Activated T-cell treated with anti-CD3 and anti-CD28 coated beads, Interleukin-2, amount 50 U/mL, for 72 hours (primary cell): ENCODE measurements at places on chromosomes 1 and 21. TPM values are rescaled to one million over a fixed set of nuclear protein-coding genes. Genes with fewer than 3 reads are reported as not detected.
A peak's percentile ranks its signal among the peaks of the same experiment; 100 is the strongest.

LRRC38 gene
- total RNA-seq: not detected

PTAFR gene
- 0.12 TPM for total RNA-seq

SAMD11 gene
- total RNA-seq: 0.12 TPM

BEND5 gene
- total RNA-seq: 5.9 TPM

IVL gene
- not detected for total RNA-seq

TMEM52 gene
- 1.0 TPM for total RNA-seq

VANGL2 gene
- total RNA-seq: 0.55 TPM

THRAP3 gene
- total RNA-seq: 108 TPM

PAPPA2 gene
- total RNA-seq: 3.3 TPM

MFAP2 gene
- total RNA-seq: 0.67 TPM

RWDD3 gene
- total RNA-seq: 15.4 TPM

- DNase-seq: no peak
- no peak overlapping the region for H3K4me3 ChIP-seq
- H3K27ac ChIP-seq: no peak overlapping the region
Observed at GRCh38 chr1:27026621-27027574, 14.2 kb upstream of the TENT5B start.

DNA sequence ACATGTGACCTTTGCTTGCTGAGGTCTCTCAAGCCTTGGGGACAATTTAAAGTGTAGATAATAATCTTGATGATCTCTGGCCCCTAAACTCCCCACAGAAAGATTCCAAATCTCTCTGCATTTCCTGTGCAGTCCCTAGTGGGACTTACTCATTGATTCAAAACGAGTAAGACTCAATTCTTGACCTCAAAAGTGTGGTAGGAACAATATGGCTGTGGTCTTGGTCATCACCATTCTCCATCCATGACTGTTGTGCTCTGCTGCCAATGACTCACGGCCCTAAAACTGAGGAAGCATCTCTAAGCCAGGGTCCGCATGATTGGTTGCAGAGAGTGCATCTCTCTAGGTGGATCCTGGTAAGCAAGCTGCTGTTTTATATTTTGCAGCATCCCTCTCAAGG is 268.0 kb downstream of the PTGER3 start:
- no peak overlapping the region for H3K27ac ChIP-seq
- H3K4me1 ChIP-seq: peaks cover 6% of the 10 kb centered on the region
- no peak for DNase-seq
- no peaks in the 10 kb centered on the region for H3K36me3 ChIP-seq
- no peak overlapping the region for H3K4me3 ChIP-seq
- H3K27me3 ChIP-seq: no peaks in the 10 kb centered on the region

- DNase-seq: no peak
- no peak overlapping the region for H3K4me3 ChIP-seq
- H3K27me3 ChIP-seq: peaks cover 7% of the 10 kb centered on the region
- H3K27ac ChIP-seq: no peak overlapping the region
Observed at GRCh38 chr1:99594205-99594604, 51.7 kb upstream of the PALMD start.

DNA sequence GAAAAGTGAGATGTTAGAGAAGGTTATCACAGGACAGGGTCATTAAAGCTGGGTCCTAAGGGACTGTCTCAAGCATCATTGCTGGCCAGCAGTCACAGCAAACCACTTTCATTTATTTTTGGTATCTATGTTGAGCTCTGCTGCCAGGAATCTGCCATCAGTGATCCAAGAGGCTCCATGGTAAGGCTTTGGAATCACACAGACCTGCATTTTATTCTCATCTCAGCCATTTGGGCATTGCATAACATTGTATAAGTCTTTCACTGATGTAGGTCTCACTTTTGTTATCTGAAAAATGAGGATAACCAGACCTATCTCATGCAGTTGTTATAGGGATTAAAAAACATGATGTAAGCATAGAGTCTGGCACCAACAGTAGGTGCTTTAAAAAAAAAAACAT is 77.5 kb downstream of the OMA1 start:
- peaks cover 2% of the 10 kb centered on the region for H3K27me3 ChIP-seq
- no peak overlapping the region for H3K4me3 ChIP-seq
- no peak for DNase-seq
- no peak overlapping the region for H3K27ac ChIP-seq
- H3K36me3 ChIP-seq: no peaks in the 10 kb centered on the region
- H3K4me1 ChIP-seq: no peaks in the 10 kb centered on the region

DNA sequence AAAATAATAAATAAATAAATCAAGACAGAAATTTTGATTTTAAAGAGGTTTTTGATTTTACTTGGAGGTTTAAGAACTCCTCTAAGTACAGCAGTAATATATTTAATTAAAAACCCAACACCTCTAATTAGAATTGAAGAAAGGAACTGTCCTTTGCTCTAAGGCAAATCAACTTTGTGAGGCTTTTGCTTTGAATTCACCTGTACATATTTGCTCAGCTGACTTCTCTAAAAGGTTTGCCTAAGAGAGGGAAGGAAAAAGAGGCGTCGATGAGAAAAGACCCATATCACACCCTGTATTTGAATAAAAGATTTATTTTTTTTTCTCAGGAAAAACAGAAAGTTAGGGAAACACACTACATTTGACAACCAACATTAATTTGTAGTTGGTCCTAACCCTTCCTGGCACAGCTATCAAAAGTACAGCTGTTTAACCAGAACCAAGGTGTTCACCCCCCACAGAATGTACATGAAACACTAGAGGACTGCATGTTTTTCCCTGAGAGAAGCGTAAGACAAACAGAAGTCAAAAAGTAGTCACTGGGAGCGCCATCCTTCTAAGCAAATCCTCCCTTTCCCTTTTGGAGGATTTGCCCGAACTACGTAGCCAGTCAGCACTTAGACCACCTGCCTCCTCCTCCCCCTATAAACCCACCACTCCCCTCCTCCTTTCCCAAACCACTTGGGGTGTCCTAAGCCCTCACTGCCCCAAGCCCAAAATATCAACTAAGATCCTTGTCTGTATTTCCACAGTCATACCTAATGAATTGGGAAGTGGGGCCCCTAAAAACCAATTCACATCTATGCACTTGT is 4.9 kb downstream of the MCL1 start:
- peaks cover 62% of the 10 kb centered on the region for H3K4me1 ChIP-seq
- H3K27me3 ChIP-seq: no peaks in the 10 kb centered on the region
- H3K27ac ChIP-seq: peak overlapping the region; percentile 99
- peak overlapping the region; percentile 99 for H3K4me3 ChIP-seq
- H3K36me3 ChIP-seq: peaks cover 68% of the 10 kb centered on the region

- no peak overlapping the region for H3K4me3 ChIP-seq
- H3K27ac ChIP-seq: no peak overlapping the region
- H3K4me1 ChIP-seq: no peaks in the 10 kb centered on the region
- H3K36me3 ChIP-seq: no peaks in the 10 kb centered on the region
Observed at GRCh38 chr21:44985441-44986401, 45.9 kb downstream of the SLX9 start.

- H3K27ac ChIP-seq: no peak overlapping the region
- DNase-seq: no peak
- H3K4me1 ChIP-seq: no peaks in the 10 kb centered on the region
- H3K36me3 ChIP-seq: peaks cover 2% of the 10 kb centered on the region
Observed at GRCh38 chr21:26583769-26584168, 10.7 kb upstream of the CYYR1 start.

GRCh38 chr1:66788231-66788939 is 12.7 kb downstream of the INSL5 start:
- H3K4me1 ChIP-seq: peaks cover 17% of the 10 kb centered on the region
- peak; percentile 51 for DNase-seq
- H3K36me3 ChIP-seq: no peaks in the 10 kb centered on the region
- H3K4me3 ChIP-seq: peak overlapping the region; percentile 56

GRCh38 chr1:225811622-225812487 is 1.9 kb downstream of the EPHX1 start:
- H3K4me3 ChIP-seq: no peak overlapping the region
- DNase-seq: no peak
- H3K27ac ChIP-seq: no peak overlapping the region
- peaks cover 11% of the 10 kb centered on the region for H3K4me1 ChIP-seq
- H3K27me3 ChIP-seq: no peaks in the 10 kb centered on the region

DNA sequence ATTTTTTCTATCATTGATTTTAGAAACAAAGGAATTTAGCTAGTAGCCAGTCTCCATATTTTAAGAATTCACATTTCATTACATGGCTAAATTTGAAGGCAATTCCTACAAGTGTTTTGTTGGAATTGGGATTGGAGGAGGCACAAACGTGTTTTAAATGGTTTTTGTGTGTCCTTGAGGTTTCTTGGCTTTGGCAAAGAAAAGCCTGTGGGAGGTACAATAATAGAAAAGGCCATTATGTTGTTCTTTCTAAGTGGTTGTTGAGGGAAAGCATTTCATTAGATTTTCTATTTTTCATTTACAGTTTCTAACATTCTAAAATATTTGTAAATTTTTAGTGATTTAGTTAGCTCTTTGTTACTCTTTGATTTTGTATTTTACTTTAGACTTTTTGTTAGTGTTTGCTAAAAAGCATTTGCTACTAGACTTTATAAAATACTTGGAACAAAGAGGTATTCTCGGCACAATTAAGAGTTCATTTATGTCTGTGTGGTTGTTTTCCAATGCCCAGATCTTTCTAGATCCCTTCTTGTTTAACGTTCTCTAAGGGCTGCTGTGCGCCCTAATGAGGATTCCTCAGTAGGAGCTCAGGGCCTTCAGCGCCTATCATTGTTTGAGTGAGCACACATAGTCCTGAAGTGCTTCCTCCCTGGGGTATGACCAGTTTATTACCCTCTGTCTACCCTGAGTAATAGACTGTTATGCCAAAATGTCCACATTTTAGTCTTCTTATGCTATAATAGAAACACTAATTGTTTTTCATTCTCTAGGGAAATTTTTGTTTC is 70.0 kb upstream of the KIAA1614 start:
- no peaks in the 10 kb centered on the region for H3K4me1 ChIP-seq
- H3K27ac ChIP-seq: no peak overlapping the region
- no peaks in the 10 kb centered on the region for H3K27me3 ChIP-seq
- no peak overlapping the region for H3K4me3 ChIP-seq

GRCh38 chr1:94284476-94284875 is 47.1 kb upstream of the ARHGAP29 start:
- H3K4me1 ChIP-seq: peaks cover 5% of the 10 kb centered on the region
- peaks cover 40% of the 10 kb centered on the region for H3K27me3 ChIP-seq
- no peak overlapping the region for H3K27ac ChIP-seq

GRCh38 chr1:37272626-37273025 is 201.8 kb upstream of the ZC3H12A start:
- H3K4me1 ChIP-seq: no peaks in the 10 kb centered on the region
- H3K27me3 ChIP-seq: peaks cover 2% of the 10 kb centered on the region
- no peak overlapping the region for H3K27ac ChIP-seq

DNA sequence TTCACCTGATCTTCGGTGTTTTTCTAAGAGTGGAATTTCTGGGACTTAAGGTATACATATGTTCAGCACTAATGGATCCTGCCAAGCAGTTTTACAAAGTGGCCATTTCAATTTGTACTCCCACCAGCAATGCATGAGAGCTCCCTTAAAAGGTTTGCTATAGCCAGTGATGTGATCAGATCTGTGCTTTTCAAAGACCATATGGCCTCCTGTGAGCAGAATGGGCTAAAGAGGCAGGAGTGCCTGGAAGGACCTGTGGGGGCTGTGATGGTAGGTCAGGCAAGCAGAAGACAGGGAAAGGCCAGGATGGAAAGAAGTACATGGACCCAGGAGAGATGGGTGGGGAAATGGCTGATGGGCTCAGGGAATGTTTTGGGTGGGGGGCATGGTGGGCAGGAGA is 252.7 kb downstream of the DISC1 start:
- DNase-seq: no peak
- H3K27me3 ChIP-seq: no peaks in the 10 kb centered on the region
- no peak overlapping the region for H3K4me3 ChIP-seq
- peak overlapping the region; percentile 4 for H3K27ac ChIP-seq
- H3K36me3 ChIP-seq: no peaks in the 10 kb centered on the region

DNA sequence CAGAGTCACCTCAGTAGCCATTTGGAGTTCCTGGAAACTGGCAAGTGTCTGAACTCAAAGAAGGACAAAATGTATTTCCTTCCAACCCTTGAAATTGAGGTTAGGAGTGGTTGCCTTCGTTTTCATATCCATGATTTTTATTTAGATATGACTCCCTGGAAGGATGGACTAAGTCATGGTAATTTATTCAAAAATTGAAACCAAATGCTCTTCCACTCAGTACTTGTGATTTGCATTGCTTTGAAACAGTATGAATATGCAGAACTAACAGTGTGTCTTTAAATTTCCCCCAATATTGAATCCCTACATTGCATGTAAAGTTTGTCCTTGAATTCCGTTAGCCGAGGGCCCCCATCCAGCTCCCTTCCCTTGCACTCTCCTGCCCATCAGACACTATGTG is 112.1 kb upstream of the DNAH14 start:
- H3K36me3 ChIP-seq: peaks cover 6% of the 10 kb centered on the region
- no peaks in the 10 kb centered on the region for H3K4me1 ChIP-seq
- H3K27ac ChIP-seq: no peak overlapping the region
- DNase-seq: no peak
- no peak overlapping the region for H3K4me3 ChIP-seq

DNA sequence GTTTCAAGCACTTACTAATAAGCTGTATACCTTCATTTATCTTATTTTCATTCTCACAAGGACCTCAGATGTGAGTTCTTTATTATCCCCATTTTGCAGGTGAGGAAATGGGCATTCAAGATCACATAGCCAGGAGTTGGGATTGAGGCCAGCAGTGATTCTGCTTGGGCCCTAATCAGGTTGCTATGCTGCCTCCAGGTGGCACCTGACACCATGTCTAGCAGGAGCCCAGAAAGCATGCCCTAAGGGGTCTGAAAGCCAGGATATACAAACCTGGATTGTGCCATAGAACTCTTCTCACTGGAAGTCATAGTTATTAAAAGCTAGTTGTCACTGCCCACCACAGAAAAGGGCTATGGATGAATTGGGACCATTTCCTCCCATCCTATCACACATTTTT is 61.1 kb downstream of the FYB2 start:
- H3K36me3 ChIP-seq: no peaks in the 10 kb centered on the region
- H3K4me1 ChIP-seq: no peaks in the 10 kb centered on the region

- no peak overlapping the region for H3K4me3 ChIP-seq
- H3K27ac ChIP-seq: no peak overlapping the region
- H3K36me3 ChIP-seq: no peaks in the 10 kb centered on the region
- peaks cover 44% of the 10 kb centered on the region for H3K4me1 ChIP-seq
Observed at GRCh38 chr1:39960431-39960958, 5.5 kb downstream of the MFSD2A start.

- H3K4me1 ChIP-seq: no peaks in the 10 kb centered on the region
- H3K27ac ChIP-seq: no peak overlapping the region
- H3K27me3 ChIP-seq: no peaks in the 10 kb centered on the region
- no peak for DNase-seq
Observed at GRCh38 chr1:150346316-150346715, 17.6 kb upstream of the RPRD2 start.

DNA sequence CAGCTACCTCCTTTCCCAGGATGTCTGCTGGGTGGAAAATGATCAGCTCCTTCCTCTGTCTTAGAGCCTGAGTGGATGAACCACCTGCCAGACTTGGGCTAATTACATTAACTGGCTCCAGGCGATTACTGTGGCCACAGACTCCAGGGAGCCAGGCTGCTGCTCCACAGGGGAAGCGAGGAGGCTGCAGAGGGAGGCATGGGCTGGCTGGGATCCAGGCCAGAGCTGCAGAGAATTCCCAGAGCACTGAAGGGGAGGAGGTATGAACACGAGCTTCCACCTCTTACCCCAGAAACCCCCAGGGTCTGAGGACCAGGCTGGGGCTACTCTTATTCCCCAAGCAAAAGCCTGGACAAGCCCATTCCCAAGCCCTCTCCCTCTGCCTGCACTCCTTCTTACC is 136.0 kb upstream of the KLHDC7A start:
- H3K36me3 ChIP-seq: no peaks in the 10 kb centered on the region
- H3K27ac ChIP-seq: no peak overlapping the region
- no peak for DNase-seq
- no peak overlapping the region for H3K4me3 ChIP-seq
